ENCODE measurements at places on chromosomes 5 and 9.

DNA sequence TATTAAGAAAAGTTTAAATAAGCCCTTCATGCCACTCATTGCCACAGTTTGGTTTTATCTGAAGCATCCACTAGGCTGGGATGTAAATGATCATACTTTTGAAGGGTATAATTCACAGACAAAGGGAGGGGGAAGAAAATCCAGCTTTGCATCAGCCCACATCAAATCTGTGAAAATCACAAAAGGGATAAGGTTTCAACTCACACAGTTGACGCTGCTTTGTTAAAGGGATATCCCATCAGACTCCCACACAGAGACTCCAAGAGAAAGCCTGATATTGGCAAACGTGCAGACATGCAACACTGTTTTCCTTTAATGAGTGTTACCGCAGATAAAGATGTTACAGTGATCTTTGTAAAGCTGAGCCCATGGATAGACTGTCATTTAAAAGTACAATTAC is 602.9 kb downstream of the TLE1 start:
- no peak for DNase-seq

DNA sequence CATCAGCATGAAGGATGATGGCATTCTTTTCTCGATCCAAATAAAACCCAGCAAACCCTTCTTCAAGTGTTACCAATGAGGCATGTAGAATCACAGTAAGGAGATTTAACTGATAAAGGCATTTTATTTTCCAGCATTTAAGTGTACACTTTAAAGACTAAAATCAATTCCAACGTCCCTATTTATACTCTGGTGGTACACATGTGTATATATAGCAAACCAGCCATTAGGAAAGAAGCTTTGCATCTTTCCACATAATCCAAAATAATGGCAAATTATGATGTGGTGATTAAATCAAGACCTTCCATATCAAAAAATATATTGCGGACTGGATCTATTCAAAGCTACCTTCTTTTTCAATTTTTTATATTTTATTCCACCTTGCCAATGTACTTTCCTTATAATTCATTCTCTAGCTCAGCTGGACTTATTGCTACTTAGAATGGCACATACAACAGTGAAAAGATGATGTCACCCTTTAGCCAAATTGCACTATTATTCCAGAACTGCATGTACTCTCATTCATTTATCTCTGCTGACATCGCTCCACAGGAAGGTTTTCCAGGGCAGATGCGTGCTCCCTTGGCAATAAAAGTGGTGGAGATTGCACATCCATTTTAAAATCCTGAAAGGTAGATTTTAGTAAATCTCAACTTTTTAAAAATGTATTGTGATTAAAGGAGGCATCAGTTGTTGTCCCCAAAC is 63.3 kb upstream of the SLC30A5 start:
- DNase-seq = no peak

GRCh38 chr5:102794677-102795331 is 39.7 kb downstream of the PAM start:
- no peak for DNase-seq

- DNase-seq = no peak
Measured at GRCh38 chr9:111970827-111971226, 74.2 kb downstream of the UGCG start.

- DNase-seq = no peak
Measured at GRCh38 chr9:84293001-84293798, 47.4 kb downstream of the SLC28A3 start.

GRCh38 chr9:130073373-130073772 is 19.7 kb downstream of the GPR107 start:
- DNase-seq = peak; percentile 69

DNA sequence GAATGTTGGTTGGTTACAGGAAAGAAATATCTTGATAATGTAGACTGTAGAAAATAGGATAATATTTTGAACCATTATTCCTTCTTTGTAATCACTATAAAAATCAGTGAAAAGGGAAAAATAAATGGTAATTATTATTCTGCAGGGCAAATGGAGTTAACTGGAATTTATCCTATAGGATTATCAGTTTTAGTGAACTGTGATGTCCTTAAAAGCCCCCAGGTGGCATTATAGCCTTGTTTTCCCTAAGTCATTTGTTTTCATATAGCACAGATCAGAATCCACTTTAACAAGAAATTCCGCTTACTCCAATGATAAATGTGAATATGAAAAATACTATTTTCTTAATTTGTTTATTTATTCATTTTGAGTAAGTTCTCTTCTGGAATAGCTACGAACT is 26.2 kb upstream of the WDR41 start:
- peak; percentile 9 for DNase-seq

DNA sequence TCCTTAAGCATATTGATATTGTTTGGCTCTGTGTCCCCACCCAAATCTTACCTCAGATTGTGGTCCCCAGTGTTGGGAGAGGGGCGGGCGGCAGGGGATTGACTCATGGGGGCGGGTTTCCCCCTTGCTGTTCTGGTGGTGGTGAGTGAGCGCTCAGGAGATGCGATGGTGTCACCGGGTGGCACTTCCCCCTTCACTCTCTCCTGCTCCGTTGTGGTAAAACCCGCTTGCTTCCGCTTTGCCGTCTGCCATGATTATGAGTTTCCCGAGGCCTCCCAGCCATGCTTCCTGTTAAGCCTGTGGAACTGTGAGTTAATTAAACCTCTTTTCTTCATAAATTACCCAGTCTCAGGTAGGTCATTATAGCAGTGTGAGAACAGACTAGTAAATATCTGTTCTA is 229.1 kb downstream of the IRX2 start:
- no peak for DNase-seq

- no peak for DNase-seq
Measured at GRCh38 chr9:107945961-107946360, 456.4 kb upstream of the KLF4 start.

- no peak for DNase-seq
Measured at GRCh38 chr9:79060766-79061165, 511.0 kb upstream of the TLE4 start.

GRCh38 chr9:113990975-113991471 is 87.1 kb downstream of the AMBP start:
- DNase-seq = no peak

DNA sequence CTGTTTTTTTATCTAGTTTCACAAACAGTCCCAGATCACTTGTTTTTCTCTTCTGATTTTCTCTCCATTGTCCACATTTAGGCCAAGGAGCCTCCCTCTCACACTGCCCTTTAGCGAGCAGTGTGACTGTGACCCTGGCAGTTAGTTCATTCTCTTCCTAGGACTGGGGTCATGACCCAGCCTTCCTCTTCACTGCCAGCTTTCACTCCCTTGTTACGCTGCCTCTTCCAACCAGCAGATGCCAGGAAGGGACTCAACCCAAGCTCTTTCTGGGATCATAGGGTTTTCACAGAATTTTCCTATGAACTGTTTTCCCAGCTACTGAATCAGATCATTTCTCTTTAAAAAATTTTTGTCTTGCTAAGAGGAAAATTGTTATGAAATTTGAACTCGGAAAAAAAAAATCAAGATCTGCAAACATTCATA is 70.9 kb downstream of the LMNB1 start:
- DNase-seq = no peak

DNA sequence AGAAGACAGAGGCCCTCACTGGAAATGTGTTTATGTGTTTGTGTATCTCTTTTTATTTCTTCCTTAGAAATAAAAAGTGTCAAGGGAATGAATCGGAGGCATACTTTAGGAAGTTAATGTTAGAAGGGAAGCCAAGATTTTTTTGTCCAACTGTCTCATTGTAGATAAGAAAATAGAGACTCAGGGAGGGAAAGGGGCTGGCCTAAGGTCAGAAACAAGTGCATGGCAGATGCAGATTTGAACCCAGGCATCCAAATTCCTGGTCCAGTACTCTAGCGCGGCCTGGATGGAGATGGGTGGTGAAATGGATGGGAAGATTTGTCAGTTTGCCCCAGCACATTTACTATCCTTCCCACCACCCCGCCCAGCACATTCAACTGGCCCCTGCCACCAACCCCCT is 19.8 kb upstream of the TNIP1 start:
- DNase-seq = no peak

DNA sequence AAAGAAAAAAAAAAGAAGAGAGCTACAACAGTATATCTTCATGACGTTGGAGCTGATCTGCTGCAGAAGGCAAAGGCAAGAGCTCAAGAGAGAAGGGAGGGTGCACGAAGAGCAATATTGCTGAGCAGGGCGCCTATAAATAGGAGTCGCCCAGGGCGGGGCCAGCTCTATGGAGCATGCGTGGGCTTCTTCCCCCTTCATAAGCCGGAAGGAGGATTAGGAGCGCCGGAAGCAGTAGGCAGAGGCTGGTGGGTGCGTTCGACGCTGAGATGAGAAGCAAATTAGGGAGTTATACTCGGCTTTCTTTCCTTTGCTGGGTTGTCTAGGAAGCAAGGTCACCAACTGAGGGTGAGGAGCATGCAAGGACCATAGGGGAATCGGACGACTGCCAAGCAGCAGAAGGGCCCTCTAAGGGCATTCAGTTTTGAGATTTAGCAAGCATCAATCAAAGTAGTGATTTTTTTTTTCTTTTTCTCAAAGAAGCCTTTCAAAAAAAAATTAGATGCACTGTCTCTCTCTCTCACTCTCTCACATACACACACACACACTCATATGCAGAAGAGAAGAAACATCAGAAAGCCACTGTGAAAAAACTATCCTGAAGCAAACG is 496.7 kb downstream of the ENC1 start:
- DNase-seq = no peak

DNA sequence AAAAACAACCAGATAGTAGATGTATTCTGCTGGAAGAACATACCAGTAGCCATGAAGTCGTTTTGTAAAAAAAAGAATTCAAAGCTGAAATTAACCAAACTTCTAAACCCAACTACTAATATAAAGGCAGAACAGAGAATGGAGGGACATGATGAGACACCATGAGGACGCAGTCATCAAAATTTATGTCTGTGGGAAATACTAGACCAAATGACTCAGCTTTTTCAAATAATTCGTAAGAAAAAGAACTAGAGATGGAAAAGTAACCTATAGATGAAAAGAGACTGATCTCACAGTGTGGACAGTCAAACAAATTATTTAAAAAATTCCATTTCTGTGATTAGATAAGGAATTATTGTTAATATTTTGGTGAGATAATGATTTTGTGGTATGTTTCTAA is 10.3 kb downstream of the TTC23L start:
- no peak for DNase-seq

Data from astrocyte of the hippocampus (primary cell).